ENCODE measurements at places on chromosomes 1 and 21.

- no peak for DNase-seq
Observed at GRCh38 chr21:42671778-42672593, 18.6 kb downstream of the PDE9A start.

- DNase-seq = no peak
Observed at GRCh38 chr21:39666026-39666425, 53.3 kb downstream of the B3GALT5 start.

DNA sequence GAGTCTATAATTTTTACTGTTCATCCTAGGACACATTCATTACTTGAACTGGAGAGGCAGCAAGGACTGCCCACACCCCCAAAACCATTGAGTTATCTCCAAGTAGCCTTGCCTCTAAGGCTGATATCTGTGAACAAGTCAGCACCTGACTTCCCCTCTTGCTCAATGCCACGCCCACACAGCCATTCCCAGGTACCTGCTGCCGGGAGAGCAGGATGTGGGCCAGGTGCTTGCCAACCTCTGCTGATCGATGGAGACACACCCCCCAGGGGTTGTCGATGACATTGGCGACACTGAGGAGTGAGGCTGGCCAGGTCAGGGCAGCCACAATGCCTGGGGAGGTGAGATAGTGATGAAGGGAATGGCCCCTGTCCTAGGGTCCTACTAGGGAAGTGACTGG lies 60.1 kb downstream of the TMCO4 start:
- no peak for DNase-seq

- DNase-seq = no peak
Observed at GRCh38 chr1:201565024-201565730, 26.2 kb downstream of the NAV1 start.

- DNase-seq = no peak
Observed at GRCh38 chr1:70842562-70842961, 205.1 kb downstream of the PTGER3 start.

DNA sequence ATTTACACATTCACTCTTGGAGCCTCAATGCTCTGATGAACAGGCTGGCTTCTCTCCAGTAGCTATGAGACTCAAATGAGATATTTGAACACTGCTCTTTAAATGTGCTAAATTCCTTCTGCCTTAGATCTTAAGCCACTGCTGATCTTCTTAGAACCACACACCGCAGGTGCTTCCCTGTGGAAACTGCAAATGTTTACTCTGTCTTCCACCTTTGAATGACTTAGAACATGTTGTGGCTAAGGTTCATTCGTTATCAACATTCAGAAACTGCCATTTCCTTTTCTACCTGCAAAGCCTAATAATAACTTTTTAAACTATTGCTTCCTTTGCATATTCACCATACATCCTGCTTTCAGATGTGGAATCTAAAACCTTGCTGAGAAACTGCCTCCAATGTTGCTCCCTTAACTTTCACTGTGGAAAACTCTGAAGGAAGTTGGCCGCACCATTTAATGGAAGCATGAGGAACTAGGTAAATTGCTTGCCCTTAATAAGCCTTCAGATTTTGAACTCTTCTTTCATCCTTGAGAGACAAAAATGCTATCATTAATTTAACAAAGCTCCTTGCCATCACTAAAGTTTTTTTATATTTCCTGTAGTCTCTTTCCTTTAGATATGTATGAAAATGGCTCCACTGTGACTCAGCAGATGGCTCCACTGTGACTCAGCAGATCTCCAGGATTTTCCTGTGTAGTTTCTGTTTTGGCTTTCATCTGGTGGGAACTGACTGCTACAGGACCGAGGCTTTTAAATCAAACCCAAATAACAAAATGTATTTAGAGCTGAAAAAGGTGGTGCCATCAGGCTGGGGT lies 143.8 kb downstream of the TNFSF18 start:
- DNase-seq = peak; percentile 90

GRCh38 chr21:45836694-45837670 lies 144.6 kb upstream of the COL6A1 start:
- DNase-seq = peak; percentile 32

GRCh38 chr1:234934611-234935033 lies 194.0 kb downstream of the TOMM20 start:
- peak; percentile 73 for DNase-seq

DNA sequence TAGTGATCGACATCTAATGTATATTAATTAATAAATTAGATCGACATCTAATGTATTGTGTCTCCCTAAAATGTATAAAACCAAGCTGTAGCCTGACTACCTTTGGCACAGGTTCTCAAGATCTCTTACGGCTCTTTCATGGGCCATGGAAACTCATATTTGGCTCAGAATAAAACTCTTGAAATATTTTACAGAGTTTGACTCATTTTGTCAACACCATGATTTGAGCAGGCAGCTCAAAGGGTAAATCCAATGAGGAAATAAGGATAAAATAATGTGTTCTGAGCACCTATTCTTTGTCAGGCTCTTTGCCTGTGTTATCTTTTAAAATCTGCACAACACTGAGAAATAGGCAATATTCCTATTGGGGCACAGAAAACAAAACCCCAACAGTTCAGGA lies 223.4 kb upstream of the DUSP10 start:
- peak; percentile 8 for DNase-seq

DNA sequence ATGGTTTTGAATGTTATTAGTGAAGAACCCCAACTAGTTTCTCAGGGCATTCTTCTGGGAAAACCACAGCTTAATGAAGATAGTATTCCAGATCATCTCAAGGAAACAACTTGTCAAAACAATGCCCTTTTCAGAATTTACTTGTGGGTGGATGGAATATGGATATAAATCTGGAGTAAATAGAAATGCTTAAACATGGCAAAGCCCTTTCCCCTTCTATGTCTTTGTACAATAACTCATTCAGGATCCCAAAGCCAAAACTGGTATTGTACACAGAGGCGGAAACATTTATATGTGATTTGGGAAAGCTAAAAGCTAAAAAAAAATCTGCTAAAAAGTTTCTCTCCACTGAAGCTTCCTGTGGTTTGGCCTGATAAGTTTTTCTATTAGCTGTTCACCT lies 55.5 kb upstream of the RGS5 start:
- DNase-seq = no peak

DNA sequence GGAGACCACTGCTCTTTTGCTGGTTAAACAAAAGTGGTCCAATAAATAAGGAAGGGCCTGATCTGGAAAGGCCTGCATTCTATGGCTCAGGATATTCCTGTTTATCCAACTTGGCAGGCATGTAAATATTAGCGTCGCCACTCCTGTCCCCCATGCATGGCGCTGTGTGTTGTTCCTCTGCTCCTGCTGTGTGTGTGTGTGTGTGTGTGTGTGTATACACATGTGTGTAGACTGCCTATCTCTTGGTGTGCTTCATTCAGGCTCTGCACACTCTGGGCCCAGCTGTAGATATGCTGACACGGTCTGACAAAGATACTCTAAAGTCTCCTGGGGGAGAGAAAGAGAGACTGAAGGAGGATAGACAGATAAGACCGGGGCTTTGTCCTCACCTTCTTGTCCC lies 6.8 kb downstream of the LMOD1 start:
- DNase-seq = no peak

GRCh38 chr1:246147524-246148461 lies 359.3 kb downstream of the SMYD3 start:
- no peak for DNase-seq

DNA sequence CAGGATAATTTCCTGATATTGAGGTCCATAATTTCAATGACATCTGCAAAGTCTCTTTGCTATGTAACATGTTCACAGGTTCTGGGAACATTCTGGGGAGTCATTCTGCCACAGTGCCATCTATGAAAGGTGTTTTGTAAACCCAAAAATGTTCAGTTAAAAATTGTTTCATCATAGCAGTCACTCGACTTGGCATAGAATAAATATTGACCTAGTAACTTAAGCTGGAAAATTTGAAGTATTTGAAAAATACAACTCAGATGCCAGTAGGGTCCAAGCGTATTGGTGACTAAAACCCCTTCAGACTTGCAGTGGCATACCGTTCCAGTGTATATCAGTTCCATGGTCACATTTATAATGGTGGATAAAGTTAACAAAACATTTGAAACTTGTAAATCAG lies 6.8 kb downstream of the DESI2 start:
- DNase-seq = no peak

DNA sequence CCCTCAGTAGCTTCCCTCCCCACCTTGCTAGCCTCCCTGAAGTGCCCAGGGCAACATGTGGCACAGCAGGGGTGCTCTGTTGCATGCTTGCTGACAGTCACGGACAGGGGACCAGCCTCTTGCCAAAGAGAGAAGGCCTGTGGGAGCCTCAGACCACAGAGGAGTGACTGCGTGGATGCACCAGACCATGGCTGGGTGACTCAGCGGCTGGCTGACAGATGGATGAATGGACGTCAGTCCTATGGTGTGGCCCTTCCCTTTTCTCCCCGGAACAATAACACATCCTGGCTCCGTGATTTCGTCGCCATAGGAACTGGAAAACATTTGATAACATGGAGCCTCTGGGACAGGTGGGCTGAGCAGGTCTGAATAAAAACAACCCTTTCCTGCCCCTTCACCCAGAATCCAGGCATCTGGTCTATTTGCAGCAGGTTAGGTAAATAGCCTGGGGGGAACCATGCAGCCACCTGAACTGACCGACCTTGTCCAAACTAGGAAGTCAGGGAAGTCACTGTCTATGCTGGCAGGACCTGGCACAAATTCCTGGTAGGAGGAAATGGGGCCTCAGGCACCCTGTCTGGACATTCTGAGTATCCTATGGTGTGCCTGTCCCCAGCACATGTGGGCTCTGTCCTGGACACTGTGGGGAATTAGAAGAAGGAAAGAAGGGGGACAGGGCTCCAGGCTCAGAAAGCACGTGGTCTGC lies 53.3 kb downstream of the NENF start:
- DNase-seq = peak; percentile 87

GRCh38 chr1:174914991-174915390 lies 84.8 kb upstream of the CACYBP start:
- no peak for DNase-seq

- DNase-seq = peak; percentile 58
Observed at GRCh38 chr1:150065184-150065871, 2.2 kb upstream of the VPS45 start.

GRCh38 chr1:115791816-115792215 lies 23.3 kb upstream of the CASQ2 start:
- no peak for DNase-seq

DNA sequence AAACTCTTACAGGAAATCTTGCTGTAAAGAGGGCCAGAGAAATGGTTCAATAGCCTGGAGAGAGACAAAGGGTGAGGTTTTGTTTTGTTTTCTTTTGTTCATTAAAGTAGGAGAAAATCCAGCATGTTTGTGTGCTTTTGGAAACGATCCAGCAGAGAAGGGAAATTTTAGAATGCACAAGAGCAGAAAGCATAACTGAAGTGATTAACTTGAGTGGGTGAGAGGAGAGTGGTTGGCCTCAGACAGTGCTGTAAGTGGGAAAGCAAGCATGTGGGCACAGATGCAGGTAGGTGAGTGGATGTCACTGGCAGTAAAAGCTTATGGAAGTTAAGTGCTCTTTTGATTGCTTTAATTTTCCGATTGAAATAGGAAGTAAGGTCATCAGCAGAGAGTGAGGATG lies 50.2 kb downstream of the EEIG2 start:
- DNase-seq = no peak

DNA sequence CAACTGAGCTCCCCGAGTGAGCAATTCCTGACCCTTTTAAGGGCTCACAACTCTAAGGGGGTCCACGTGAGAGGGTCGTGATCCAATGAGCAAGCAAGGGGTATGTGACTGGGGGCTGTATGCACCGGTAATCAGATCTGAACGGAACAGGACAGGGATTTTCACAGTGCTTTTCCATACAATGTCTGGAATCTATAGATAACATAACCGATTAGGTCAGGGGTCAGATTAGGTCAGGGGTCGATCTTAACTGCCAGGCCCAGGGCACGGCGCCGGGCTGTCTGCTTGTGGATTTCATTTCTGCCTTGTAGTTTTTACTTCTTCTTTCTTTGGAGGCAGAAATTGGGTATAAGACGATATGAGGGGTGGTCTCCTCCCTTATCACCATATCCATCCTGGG lies 30.7 kb upstream of the OPRD1 start:
- DNase-seq = no peak

DNA sequence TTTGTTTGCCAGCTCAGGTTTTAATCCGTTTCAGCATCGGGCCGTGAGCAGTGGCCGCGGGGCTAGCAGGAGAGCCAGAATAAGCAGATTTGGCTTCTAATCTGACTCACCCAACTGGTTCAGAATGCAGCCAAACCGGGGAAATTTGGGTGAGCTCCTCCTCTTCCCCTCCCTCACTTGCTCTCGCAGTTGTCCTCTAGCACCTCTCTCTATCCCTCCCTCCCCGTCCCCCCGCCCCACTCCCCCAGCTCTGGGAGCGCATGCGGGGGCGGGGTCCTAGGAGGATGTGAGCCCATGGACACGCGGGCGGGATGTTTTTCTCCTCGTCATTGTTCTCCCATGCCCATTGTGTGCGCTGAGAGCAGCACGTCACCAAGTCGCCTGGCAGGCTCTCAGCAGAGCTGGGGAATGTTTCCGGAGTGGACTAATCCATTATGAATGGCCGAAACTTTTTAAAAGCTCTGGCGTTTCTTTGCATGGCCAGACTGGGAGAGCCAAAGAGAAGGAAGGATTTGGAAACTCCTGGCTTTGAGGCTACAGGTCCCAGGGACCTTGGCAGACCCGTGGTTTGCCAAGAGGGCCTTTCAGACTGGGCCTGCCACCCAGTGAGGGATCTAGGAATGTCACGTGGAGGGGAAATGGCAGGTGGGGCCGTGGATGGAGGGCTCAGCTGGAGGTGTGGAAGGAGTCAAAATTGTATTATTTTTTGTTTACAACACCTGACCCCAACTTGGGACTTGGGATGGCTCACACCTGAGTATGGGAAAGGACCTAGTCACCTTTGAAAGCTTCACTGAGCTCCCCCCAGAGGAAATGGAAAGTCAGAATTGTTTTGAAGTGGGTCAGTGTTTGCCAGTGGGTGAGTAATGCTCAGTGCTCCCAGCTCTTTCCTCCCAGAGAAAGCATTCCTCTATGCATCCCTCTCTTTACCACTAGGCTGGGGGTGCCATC lies 39.2 kb downstream of the CDK18 start:
- peak; percentile 83 for DNase-seq

DNA sequence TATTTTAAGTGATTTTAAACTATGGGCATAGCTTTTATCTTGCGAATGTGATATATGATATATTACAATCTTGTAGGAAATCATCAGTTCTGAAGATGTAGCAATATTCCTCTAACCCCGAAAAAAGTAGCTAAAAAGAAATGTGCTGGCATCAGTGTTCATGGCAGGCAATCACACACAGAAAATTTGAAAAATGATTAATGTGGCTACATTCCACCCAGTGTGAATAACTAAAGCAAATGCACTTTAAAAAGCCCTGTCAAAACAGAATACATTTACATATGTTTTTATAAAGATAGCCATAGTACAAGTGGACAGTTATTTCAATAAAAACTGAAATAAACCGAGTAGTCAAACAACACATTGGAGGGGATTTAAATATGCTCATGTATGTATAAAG lies 260.2 kb downstream of the HHAT start:
- peak; percentile 75 for DNase-seq

- DNase-seq = no peak
Observed at GRCh38 chr1:1625404-1625775, 6.6 kb upstream of the MMP23B start.
